ENCODE measurements at places on chromosomes 6 and 20. TPM values are rescaled to one million over a fixed set of nuclear protein-coding genes. Genes with fewer than 3 reads are reported as not detected.

DNA sequence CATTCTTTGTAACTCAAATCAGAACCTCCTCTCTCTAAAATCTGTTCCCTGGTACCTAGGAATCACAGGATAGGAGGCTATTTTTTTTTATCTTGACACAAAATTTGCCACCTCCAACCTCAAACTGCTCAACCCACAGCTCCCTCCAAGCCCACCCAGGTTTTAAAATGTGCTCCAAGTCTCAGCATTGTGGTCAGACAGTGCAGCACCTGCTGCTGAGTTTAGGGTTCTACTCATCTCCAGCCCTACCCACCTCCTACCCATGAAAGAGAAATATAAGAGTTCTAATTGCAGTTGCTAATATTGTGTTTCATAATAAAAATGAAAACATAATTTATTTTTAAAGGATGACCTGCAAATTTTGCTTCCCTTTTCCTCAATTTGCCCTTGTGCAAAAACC lies 496.5 kb downstream of the MAFB start:
- no peak for DNase-seq

DNA sequence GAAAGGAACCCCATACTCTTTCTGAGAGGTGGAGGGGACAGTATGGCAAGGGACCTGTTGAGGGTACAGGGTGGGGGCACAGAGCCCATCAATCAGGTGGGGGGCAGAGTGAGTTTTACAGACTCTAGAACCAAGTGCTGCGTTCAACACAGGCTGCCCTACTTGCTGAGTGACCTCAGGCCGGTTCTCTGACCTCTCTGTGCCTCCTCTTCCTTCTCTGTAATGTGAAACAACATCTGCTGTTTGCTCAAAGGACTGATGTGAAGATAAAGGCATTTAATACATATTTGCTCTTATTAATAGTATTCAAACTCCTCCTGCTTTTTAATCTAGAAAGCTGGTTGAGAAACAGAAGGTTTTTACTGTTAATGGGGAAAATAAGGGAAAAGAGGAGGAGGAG lies 25.9 kb upstream of the APMAP start:
- DNase-seq: no peak

Gene ENPP5
- 0.89 TPM for total RNA-seq

Gene MAK
- total RNA-seq: 0.10 TPM

DNA sequence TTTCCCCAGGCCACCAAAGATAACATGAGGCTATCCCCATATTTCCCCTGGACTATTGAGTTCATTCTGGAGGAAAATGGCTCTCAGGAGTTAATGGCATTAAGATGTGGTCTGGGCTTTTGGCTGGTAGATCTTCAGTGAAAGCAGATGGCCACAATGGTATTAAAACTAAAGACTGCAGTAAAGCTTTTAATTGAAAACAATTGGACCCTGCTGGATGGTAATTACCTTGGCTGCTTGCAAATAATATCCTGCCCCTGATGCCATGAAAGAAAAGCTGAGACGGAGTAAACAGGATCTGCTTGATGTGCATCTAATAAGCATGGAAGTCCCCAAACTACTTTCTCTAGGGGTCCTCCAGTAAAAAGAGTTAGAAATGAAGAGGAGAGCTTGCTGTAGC lies 255.8 kb downstream of the QKI start:
- DNase-seq: no peak

All from H4 (cell line).